ENCODE measurements at places on chromosomes 3 and 15.

GRCh38 chr3:158097593-158098308 lies 8.5 kb downstream of the SHOX2 start:
- peak; percentile 88 for DNase-seq

- peak; percentile 63 for DNase-seq
Measured at GRCh38 chr3:39148435-39149058, 4.8 kb downstream of the CSRNP1 start.

GRCh38 chr15:68284616-68285258 lies 7.2 kb downstream of the FEM1B start:
- DNase-seq: peak; percentile 83

- no peak for DNase-seq
Measured at GRCh38 chr3:119195911-119196310, 22.5 kb downstream of the UPK1B start.

GRCh38 chr3:130738241-130738640 lies 8.4 kb downstream of the PIK3R4 start:
- DNase-seq: peak; percentile 56

DNA sequence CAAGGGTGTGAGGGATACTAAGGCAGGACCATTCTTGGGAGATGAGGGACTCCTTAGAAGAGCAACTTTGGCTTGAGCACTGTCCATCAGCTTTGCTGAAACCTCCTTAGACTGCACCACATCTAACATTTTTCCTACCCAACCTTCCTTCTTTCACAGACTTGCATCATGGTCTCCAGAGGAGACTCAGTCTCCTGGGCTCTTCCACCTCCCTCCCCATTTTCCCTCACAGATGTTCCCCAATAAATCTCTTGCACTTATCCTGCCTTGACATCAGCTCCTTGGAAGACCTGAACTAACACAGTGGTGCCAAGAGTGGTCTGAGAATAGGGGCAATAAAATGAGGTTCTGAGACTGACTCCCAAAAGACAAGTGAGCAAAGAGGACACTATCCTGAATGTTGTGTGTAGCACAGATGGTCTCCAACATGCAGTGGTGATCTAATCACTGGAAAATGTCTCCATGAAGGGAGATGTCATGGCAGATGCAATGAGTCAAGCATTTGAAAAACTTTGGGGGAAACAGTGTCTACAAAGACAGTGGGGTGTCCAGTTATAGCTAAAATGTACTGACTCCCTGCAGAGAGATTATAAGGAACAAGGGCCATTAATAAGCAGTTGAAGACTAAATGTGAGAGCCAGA lies 26.0 kb upstream of the BOC start:
- no peak for DNase-seq

- no peak for DNase-seq
Measured at GRCh38 chr15:74378848-74379247, 11.4 kb upstream of the CYP11A1 start.

DNA sequence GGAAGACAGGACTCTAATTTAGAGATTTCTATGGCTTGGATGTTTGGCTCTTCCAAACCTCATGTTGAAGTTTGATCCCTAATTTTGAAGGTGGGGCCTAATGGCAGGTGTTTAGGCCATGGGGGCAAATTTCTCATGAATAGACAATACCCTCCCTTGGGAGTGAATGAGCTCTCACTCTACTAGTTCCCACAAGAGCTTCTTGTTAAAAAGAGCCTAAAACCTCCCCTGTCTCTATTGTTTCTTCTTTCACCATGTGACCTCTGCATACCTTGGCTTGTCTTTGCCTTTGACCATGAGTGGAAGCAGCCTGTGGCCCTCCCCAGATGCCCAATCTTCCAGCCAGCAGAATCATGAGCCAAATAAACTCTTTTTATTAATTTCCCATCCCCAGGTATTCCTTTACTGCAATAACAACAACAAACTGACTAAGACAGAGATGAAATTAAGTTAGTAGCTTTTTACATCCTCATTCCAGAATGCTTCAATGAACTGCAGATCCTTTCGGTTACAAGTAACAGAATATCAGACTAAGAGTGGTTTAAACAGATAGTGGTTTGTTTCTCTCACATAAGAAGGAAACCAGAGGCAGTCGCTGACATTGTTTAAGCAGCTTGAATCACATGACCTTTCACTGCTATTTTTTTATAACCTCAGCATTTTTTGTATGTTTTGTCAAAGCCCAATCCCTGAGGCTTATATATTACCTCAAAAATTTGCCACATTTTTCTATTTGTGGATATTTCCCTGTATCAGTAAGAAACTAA lies 1013.3 kb upstream of the SEMA6D start:
- DNase-seq: no peak

- no peak for DNase-seq
Measured at GRCh38 chr3:121667333-121667732, 6.6 kb upstream of the HCLS1 start.

- no peak for DNase-seq
Measured at GRCh38 chr3:137205394-137206045, 247.7 kb downstream of the IL20RB start.

DNA sequence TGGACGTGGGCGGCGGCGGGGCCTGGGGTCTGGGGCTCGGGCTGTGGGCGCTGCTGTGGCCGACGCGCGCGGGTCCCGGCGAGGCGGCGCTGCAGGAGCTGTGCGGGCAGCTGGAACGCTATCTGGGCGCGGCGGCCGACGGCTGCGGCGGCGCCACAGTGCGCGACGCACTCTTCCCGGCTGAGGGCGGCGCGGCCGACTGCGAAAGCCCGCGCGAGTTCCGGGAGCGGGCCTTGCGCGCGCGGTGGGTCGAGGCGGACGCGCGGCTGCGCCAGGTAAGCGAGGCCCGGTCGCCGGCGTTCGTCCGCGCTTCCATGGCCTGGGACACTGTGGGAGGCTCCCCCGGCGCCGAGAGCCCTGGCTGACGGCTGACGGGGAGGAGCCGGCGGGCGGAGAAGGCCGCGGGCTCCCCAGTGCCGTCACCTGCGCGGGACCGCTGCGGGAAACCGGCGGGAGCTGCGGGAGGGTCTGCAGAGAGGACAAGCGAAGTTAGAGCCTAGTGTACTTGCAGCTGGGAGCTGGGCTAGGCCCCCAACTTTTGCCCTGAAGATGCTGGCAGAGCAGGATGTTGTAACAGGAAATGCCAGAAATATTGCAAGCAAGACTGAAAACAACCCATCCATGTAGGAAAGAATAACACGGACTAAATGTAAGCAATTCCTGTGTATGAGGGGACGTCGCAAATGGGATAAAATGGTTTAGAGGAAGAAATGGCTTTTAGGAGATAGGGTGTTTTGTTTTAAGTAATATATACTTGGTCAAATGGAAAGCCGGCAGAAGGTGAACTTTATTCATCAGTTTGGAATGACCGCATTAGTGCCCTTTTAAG lies 847 bp downstream of the WHAMM start:
- peak; percentile 82 for DNase-seq

GRCh38 chr15:91346259-91346658 lies 246.2 kb downstream of the SV2B start:
- no peak for DNase-seq

- DNase-seq: no peak
Measured at GRCh38 chr3:31232055-31233025, 300.4 kb upstream of the STT3B start.

- no peak for DNase-seq
Measured at GRCh38 chr3:143677430-143677829, 170.8 kb downstream of the SLC9A9 start.

- peak; percentile 61 for DNase-seq
Measured at GRCh38 chr3:44114142-44114541, 127.5 kb upstream of the TOPAZ1 start.

GRCh38 chr15:74565381-74566085 lies 24.5 kb downstream of the ARID3B start:
- DNase-seq: no peak
